Caudate nucleus (tissue), 63 donors: ENCODE measurements at places on chromosomes 6 and 20.

- no peak for DNase-seq
These were observed 143.9 kb downstream of the PXDC1 start for GRCh38 chr6:3607599-3607998.

DNA sequence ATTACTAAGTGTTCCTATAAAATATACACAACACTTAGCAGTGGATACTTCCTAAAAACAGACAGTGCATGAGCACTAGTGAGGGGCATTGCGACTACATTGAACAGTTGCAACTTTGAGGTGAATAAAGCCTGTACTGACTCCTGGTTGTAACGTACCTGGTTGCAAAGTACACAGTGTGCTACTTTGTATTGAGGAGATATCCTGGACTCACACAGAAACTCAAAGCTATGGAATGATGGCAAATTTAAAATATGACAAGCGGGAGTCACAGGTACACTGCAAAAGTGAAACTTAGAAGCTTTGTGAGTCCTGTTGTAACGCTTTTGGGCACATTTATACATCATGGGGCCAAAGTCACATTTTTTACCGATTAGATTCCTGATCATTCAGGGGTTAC is 55.6 kb upstream of the HLA-A start:
- no peak for DNase-seq

DNA sequence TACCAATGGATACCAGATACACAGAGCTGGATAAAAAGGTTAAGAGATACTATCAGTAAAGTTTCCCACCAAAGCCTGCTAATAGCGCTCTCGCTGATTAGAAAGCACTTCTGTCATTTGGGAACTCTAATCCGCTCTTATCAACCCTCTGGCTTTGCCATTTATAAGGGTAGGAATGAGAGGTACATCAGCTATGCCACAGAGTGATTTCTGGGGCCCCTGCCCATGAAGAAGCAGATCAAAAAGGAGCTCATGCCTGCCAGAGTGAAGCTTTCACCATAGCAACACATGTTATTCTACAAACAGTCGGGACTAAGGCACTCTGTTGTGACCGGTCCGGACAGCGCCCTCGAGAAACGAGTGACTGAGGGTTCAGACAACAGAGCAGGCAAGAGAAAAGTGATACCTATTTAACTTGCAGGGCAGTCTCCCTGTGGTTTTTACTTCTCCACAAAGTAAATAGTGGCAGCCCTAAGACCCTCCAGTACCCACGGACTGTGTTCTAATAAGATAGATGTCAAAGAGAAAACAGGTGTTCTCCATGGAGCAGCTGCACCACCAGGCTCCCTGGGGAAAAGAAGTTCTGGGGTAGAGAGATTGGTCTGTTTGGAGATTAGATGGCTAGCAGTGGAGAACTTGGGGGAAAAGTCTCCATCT is 5.6 kb downstream of the TRAM2 start:
- DNase-seq = no peak

- no peak for DNase-seq
These were observed 691 bp upstream of the ANGPT4 start for GRCh38 chr20:916825-917224.

DNA sequence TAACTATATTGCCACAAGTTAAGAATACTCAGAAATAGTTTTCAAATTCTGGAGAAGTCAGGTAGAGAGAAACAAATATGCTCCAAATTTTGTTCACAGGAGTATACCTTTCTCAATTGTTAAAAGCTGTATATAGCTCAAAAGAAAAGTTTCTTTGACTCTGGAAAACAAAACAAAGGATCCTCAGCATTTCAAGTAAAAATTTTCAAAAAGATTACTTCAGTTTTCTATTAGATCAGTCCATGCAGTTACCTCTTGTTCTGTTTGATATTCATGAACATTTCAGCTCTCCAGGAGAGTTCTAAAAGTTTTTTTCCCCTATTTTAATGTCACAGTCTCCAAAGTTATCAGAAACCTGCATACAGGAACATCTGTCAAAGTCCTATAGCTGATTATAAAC is 30.4 kb upstream of the ENTPD6 start:
- DNase-seq = no peak

GRCh38 chr6:146065690-146066089 is 36.8 kb downstream of the GRM1 start:
- DNase-seq = no peak

DNA sequence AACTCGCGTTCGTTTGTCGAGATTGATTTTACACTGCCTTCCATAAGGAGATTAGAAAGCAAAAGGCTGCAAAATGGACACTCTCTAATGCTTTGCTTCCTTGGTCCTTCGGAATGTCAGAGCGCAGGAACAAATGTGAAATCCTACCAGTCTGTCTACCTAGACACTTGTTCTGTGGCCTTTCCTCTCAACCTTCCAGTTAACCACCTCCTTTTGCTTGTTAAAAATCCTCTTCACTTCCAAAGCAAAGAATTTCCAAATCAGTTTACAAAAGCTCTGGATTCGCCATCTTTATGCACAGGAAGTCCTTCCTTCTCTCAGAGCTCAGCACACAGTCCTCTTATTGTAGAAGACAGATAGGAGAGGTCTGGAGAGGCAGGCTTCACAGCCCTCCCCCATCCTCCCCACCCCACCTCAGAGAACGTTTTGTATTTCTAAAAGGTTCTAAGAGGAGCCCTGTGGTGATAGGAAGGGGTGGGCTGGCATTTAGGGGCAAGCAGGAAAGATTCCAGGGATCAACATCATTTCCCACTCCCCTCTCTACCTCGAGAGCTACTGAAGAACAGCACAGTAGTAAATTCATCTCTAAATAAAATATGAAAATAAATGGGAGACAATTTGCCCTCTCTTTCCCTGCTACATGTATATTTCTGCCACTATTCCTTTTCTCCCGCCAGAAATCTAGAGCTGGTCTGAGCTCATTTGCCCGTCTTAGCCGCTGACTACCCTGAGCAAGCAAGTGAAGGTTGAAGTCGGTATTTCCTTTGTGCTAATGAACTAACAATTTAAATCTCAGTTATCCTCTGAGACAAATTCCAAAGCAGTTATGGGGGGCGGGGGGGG is 18.9 kb downstream of the TFAP2A start:
- DNase-seq = no peak
